ENCODE measurements at places on chromosomes 11 and 22. TPM values are rescaled to one million over a fixed set of nuclear protein-coding genes. Genes with fewer than 3 reads are reported as not detected.

Gene MS4A3
- total RNA-seq = not detected

DNA sequence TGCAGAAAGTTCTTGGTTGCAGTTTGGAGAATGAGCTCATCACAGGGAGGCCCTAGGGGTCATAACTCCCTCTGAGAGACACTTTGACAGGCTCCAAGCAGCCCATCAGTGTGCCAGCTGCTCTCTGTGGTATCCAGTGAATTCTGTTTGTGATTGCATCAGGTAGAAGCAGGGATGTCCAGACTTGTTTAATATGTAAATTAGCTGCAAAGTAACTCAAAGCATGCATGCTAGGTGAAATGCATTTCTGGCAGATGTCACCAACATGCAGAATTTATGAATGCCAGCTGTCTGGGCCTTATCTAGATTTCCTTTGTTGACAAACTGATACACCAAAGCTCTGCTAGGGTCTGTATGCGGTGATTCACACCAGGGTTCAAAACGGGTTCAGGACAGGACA, 123.6 kb upstream of the MTNR1B start:
- no peak for DNase-seq

Gene FAM181B
- total RNA-seq = 0.07 TPM

- DNase-seq = no peak
Measured at GRCh38 chr22:49502126-49502826, 325.4 kb downstream of the BRD1 start.

Gene GLYATL2
- 0.50 TPM for total RNA-seq

Gene FXYD2
- 1.4 TPM for total RNA-seq

DNA sequence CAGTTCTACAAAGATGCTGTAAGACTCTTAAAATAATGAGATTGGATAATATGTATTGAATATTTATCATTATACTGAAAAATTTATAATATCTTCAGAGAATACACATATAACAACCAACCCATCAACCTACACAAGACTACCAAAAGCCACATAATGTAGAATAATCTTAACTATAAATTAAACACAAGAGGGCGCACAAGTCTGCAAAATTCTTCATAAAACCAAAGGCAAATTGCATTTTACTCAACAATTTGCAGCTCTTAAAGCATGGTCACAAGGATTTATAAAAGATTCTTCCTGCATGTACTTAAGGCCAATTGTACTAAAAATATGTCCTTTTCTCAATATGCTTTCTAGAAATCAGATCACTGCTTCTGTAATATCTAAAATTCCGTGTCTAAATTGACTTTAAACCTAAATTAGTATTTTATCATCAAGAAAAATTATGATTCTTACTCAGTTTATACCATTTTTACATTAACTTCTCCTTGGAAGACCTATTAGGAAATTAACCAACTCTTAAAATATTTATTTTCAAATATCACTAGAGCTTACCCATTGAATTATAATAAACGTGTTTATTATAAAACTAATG, 79.0 kb downstream of the TTC28 start:
- no peak for DNase-seq

- no peak for DNase-seq
Measured at GRCh38 chr22:39558254-39558727, 12.3 kb upstream of the CACNA1I start.

DNA sequence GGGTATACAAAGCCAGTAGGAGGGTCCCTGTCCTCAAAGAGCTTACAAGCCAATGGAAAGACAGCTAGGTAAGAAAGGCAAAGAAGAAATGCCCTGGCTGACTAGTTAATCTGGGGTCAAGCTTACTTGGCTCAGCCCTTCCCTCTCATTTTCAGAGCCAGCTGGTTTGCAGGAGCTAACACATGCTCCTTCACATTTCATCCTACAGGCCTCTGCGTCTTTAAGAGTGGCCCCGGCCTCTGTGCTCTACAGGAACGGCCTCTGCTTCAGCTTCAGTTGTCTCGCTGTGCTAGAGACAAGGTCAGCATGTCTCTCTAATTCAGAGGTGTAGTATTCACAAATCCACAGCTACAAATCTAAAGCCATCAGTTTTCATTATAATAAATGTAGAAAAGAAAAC, 15.2 kb downstream of the ALKBH8 start:
- no peak for DNase-seq

DNA sequence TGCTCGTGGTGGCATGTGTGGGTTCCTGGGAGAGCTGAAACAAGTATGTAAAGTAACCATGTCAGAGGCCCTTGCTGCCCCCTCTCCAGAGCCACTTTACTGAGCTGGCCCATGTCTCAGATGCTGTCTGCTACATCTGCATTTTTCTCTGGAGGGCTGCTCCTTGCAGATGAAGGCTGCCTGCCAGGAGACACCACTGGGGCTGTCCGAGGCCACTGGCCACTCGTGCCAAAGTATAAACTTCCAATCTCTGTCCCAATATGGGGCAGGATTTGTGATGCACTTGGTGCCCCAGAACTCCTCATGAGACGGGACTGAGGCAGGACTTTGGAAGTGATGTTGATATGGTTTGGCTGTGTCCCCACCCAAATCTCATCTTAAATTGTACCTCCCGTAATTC, 478.4 kb upstream of the B3GAT1 start:
- no peak for DNase-seq

DNA sequence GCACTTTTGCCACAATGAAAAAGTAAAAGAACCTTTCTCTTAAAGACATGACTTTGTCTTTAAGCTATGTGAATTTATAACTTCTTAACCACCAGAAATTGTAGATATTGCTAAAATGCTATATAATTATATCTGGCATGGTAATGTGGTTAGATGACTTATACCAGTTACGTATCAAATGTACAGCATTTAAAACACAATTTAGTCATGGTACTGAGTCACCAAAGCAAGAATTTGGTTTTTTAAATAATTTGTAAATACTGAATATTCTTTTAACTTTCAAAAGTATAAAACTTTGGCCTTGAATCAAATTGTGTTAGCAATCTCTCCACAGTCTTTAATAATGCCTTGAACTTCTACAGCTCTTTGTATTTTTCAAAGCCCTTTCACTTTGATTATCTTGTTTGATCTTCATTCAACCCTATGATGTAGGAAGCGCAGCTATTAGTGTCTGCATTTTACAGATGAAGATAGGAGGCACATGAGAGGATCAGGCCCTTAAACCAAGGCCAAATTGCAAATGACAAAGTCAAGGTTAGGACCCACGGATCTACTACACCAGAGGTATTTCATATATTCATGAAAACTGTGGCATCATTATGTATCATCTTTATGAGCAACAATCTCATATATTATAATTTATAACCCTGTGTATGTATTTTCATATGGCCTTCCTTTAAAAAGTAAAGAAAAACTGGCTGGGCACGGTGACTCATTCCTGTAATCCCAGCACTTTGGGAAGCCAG, 4.4 kb upstream of the SYTL2 start:
- DNase-seq = no peak

Gene VPREB1
- total RNA-seq = not detected

DNA sequence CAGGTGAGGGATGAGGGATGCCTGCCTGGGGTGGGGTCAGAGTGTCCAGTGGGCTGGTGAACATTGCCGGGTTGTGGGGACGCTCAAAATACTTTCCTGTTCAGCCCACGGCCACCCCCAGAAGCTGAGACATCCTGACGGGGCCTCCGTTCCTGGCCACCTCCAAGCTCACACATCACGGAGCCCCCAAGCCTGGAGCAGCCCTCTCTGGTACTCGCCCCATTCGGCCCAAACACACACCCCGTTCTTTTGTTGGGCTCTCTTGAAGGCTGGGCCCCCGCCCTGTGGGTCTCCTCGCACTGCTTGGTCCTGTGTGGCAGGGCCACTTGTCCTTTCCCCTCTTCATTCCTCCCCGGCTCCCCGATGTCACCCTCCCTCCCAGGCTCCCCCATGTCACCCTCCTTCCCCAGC, 442.6 kb downstream of the TBC1D22A start:
- no peak for DNase-seq

GRCh38 chr11:93942176-93942575, 79.0 kb upstream of the HEPHL1 start:
- no peak for DNase-seq

- no peak for DNase-seq
Measured at GRCh38 chr22:23376256-23376655, 195.9 kb downstream of the BCR start.

Gene RGL4
- not detected for total RNA-seq

DNA sequence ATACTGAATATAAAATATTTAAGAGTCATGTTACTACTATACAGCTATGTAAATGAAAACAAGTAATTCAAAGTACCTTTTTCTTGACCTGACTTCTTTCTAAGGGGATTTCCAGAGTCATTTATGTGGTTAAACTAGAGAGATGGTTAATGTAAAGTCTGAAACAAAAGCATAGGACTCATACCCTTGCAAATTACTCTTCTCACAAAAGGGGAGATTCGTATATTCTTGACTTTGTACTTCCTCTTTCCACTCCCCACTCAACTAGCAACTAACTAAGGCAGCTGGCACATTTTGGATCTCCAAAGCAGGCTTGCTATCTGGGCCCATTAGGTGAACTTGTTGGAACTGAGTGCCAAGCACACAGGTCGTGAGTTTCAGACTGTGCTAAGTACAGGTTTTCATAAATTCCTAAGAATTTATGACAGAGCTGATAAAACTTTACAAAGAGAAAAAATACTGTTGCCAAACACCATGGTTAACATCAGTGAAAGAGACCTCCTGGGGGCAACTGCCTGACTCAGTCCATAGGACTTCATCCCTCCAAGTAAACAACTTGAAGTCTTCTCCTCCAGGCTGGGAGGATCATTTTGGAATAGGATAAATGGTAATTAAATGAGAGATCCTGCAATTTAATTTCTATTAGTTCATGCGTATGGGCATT, 77.0 kb upstream of the DDI1 start:
- DNase-seq = no peak

- peak; percentile 27 for DNase-seq
Measured at GRCh38 chr11:1925373-1926155, 6.1 kb downstream of the TNNT3 start.

- DNase-seq = peak; percentile 83
Measured at GRCh38 chr11:47186076-47186699, at the start of gene PACSIN3. TSS of gene PACSIN3 (minus strand) at chr11:47186434. CDS start at chr11:47182727, 3,707 bp downstream.
